Nephron progenitor cell (in vitro differentiated cells): ENCODE measurements at places on chromosomes 2 and 18.

- H3K4me1 ChIP-seq: peaks cover 28% of the 10 kb centered on the region
- no peak overlapping the region for H3K4me3 ChIP-seq
- DNase-seq: no peak
- peaks cover 5% of the 10 kb centered on the region for H3K27me3 ChIP-seq
Measured at GRCh38 chr2:133712369-133712768, 144.1 kb upstream of the NCKAP5 start.

GRCh38 chr2:132605236-132606180, 64.5 kb downstream of the LYPD1 start:
- H3K4me3 ChIP-seq: no peak overlapping the region
- no peaks in the 10 kb centered on the region for H3K36me3 ChIP-seq
- no peak for DNase-seq
- H3K27me3 ChIP-seq: peaks cover 6% of the 10 kb centered on the region

DNA sequence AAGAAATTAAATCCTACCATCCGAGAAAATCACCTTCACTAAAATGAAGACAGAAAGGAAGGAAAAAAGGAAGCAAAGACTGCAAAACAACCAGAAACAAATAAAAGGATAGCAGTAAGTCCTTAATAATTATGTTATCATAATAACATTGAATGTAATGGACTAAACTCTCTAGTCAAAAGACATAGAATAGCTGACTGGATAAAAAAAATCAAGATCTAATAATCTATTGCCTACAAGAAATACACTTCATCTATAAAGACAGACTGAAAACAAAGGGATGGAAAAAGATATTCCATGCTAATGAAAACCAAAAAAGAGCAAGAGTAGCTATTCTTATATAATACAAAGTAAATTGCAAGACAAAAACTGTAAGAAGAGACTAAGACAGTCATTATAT, 48.5 kb upstream of the SGPP2 start:
- H3K27me3 ChIP-seq: peaks cover 10% of the 10 kb centered on the region
- DNase-seq: no peak
- no peak overlapping the region for H3K27ac ChIP-seq
- no peaks in the 10 kb centered on the region for H3K4me1 ChIP-seq
- H3K4me3 ChIP-seq: no peak overlapping the region
- no peaks in the 10 kb centered on the region for H3K36me3 ChIP-seq

DNA sequence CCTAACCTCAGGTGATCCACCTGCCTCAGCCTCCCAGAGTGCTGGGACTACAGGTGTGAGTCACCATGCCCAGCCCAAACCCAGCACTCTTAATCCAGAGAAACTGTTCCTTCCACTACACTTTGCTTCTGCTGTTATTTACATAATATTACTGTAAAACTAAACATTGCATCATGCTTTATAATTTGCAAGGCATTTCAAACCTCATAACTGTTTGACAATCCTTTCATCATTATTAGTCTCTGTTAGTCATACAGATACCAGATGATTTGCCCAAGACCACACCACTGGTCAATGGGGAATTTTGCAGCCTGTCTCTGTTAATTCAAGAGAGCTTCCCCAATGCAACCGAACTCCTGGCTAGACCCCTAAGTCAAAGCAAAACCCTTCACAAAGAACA, 338.3 kb downstream of the ALK start:
- no peak overlapping the region for H3K4me3 ChIP-seq
- no peak for DNase-seq
- no peaks in the 10 kb centered on the region for H3K36me3 ChIP-seq
- H3K27ac ChIP-seq: no peak overlapping the region
- H3K4me1 ChIP-seq: peaks cover 18% of the 10 kb centered on the region

DNA sequence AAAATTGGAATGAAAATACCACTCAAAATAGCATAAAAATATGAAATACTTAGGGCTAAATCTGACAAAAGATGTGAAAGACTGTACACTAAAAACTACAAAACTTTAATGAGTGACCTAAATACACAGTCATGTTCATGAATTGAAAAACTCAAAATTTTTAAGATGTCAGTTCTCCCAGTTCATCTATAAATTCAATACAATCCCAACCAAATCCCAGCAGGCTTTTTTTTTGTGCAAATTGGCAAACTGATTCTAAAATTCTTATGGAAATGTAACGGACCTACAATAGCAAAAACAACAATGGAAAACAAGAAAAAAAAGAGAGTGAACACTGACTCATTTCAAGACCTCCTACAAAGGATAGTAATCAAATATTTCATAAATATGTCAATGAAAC, 4.4 kb upstream of the USP40 start:
- no peaks in the 10 kb centered on the region for H3K36me3 ChIP-seq
- peaks cover under 1% of the 10 kb centered on the region for H3K4me1 ChIP-seq
- H3K4me3 ChIP-seq: no peak overlapping the region
- DNase-seq: no peak
- H3K27ac ChIP-seq: no peak overlapping the region
- H3K27me3 ChIP-seq: peaks cover 14% of the 10 kb centered on the region

DNA sequence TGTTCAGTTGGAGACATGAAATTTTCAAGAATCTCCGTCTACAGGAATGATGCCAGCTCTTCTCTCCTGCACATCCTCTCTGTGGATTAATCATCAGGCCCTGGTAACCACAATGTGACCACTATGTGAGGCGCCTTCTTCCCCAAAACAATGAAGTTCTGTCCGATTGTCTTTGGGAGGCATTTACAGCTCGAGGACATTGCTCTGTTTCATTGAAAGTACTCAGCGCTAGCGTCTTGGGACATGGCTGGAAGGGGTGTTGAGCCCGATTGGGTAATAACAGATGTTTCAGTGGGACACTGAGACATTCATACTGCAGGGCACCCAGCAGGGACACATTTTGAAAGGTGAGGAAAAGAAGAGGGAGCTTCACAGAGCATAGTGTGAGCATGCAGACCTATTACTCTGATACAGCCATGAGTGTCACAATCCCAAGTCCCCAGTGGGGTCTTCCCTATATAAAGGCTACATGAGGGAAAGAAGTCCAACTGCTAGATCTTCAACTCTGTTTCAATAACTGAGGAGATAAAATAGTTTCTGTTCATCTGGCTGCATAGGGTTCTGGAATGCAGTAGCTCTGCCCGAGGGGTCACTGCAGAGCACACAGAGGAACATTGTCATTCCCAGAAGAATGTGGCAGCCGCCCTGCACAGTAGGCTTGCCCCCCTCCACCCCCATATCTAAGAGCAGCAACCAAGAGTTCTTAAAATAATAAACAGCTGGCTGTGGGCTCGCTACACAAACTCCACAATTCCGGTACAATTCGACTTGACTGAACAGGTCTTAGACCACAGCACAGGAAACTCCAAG, 237.3 kb downstream of the OSR1 start:
- no peak for DNase-seq
- H3K4me1 ChIP-seq: peaks cover 7% of the 10 kb centered on the region
- H3K4me3 ChIP-seq: no peak overlapping the region
- peaks cover 13% of the 10 kb centered on the region for H3K36me3 ChIP-seq
